ENCODE measurements at places on chromosomes 11 and 22.

DNA sequence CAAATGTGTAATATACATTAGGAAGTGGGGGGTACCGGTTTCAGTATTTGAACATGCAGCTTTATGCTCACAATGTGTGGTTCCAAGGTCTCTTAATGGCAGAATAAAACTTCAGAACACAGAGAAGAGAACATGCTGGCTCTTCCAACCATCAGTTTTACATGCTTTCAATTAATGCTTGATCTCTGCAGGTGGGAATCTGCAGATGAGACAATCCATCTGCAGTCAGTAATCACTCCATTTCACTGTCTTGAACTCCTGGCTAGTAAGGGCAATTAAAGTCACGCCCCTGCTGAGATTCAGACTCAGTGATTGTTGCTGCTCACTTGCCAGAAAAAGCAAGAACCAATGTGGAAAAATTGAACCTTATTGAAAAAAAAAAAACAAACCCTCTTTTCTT, 945.7 kb downstream of the DLG2 start:
- no peak for DNase-seq

GRCh38 chr11:19493446-19494213, 219.0 kb upstream of the NAV2 start:
- no peak for DNase-seq

DNA sequence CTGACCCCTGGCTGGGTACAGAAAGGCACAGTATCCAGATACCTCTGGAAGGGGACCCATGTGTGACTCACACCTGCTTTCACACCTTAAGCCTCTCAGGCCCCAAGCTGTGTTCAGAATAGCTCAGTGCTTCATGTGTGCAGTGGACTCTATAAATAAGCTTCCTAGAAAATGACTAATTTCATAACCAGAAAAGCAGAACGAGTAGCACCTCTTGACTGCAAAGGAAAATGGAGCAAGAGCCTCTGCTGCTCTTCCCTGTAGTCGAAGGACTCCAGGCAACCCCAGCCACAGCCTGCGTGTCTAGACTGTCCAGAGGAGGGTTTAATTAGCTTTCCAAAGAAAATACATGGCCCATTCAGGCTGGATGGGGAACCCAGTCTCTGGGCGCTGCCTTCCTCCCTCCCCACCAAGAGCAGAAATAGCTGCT, 23.1 kb downstream of the PTPN5 start:
- DNase-seq, result no peak

DNA sequence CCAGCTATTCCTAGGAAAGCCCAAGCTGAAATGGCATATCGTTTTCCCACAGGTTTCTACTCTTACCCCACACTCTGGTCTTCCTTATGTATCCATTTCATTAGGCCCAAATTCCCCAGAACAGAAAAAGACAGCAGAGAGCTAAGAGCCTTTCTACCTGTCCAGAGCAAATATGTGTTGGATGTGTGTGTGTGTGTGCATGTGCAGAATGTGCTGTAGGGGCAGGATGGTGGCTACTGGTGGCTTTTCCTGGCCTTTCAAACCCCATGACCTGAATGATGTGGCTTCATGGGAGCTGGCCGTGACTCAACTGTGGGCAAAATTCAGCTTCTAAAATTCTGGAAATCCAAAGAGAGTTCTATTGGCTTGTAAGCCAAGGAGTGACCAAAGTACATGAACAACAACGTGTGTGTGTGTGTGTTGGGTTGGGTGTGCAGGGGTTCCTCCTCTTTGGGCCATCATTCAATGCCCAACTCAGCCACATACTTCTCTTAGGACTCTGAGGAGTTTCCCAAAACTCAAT, 421.4 kb upstream of the CADM1 start:
- DNase-seq, result no peak

DNA sequence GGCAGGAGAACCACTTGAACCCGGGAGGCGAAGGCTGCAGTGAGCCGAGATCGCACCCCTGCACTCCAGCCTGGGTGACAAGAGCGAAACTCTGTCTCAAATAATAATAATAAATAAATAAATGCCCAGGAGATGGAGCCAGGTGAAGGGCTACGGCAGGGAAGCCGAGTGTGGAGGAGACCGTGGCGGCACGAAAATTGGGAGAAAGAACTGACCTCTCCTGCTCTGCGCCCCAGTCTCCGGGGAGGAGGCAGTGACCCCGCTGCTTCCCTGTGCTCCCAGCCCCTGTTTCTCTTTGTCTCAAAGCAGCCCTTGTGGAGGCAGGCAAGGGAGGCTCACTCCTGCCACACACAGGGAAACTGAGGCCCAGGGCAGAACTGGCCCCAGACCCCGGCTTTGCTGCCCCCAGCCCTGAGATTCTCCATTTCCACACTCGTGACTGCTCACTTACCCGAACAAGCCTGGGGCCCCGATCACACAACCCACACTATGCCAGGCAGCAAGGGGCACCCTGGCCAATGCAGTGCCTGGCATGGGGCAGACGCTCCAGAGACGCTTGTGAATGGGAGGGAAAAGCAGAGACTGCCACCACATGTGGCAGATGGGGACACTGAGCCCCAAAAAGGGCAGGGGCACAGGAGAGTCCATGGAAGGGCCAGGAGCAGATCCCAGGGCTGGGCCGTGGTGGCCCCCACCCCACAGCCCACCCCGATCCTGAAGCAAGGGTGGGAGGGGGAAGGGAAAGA, 80.4 kb upstream of the PRR5 start:
- no peak for DNase-seq

GRCh38 chr11:18012122-18012905, 533 bp downstream of the SERGEF start:
- DNase-seq, result peak; percentile 32

- DNase-seq, result no peak
These were observed 4.3 kb downstream of the VSIG10L2 start for GRCh38 chr11:125950178-125950490.

DNA sequence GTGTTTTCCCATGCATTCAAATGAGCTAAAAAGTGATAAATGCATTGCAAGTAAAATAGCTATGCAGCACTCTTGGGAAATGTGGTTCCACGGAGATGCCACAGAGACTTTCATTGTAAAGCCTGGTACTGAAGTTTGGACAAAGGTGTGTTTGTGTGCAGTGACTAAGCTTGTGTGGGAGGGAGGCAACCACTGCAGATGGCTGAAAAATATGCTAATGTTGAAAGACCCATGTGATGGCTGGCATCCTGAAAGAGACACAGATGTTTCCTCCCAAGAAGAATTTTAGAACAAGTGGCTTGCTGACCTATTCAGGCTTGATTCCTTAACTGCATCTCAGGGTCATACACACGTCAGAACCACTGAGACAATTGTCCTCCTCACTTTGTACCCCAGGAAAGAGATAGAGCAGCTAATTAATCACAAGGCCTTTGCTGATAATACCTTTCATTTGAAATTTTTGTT, 73.8 kb downstream of the FAM76B start:
- no peak for DNase-seq

DNA sequence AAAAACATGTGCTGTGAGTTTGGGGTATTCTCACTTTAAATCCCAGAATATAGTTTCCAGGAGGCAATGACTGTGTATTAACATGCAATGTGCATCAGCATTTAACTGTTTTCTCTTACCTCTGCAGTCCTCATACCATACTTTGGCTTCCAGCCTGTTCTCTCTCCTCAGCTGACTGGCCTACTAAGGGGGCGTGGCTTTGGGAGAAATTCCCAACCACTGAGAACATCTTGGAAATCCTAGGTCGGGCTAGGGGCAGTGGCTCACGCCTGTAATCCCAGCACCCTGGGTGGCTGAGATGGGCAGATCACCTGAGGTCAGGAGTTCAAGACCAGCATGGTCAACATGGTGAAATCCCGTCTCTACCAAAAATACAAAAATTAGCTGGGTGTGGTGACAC, 13.5 kb upstream of the ZC3H12C start:
- DNase-seq, result no peak

- no peak for DNase-seq
These were observed 81.6 kb upstream of the SEPTIN5 start for GRCh38 chr22:19632668-19633148.

DNA sequence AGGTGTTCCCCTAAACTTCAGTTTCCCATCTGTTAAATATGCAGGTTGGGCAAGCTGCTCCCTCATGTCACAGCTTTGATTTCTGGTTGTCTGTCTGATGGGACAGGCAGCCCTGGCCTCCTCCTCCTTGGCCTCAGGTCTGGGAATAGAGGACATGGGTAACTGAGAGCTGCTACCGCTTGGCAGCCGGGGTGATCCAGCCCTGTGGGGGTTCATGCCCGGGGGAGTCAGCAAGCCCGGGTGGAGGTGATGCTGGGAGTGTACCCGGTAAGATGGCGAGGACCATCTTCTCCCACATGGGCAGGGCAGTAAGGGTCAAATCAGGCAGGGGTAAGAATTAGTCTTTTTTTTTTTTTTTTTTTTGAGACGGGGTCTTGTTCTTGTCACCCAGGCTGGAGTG, 845.0 kb downstream of the TBC1D22A start:
- no peak for DNase-seq

DNA sequence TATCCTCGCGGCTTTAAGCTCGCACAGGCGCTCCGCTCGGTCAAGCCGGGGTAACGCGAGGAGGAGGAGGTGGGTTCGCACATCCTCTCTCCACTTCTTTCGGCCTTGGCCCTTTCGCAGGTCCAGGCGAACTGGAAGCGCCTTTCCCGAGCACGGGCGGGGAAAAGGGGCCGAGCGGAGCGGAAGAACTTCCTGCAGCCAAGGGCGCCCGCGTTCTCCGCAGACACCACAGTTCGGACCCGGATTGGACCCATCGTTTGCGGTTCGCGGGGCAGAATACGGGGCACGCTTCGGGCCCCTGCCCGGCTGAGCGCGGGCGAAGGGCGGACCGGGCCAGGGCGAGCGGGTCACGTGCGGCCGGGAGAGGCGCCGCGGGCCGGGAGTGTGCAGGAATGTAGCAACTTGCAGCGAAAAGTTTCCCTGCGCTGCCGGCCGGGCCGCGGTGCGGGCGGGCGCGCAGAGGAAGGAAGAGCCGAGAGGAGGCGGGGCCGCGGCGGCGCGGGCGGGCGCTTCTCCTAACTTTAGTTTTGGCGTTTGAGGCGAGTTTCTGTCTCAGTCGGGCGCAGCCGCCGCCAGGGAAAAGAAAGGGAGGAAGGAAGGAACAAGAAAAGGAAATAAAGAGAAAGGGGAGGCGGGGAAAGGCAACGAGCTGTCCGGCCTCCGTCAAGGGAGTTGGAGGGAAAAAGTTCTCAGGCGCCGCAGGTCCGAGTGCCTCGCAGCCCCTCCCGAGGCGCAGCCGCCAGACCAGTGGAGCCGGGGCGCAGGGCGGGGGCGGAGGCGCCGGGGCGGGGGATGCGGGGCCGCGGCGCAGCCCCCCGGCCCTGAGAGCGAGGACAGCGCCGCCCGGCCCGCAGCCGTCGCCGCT, at the start of gene YAP1:
Gene YAP1, plus strand, starts transcription at position 552 of the 865 bp plus-strand sequence. CDS start 402 bp downstream, outside the sequence.
- no peak for DNase-seq

- no peak for DNase-seq
These were observed 633.7 kb downstream of the TBC1D22A start for GRCh38 chr22:47396105-47396504.

- no peak for DNase-seq
These were observed 16.4 kb upstream of the ASCC2 start for GRCh38 chr22:29854432-29854831.

DNA sequence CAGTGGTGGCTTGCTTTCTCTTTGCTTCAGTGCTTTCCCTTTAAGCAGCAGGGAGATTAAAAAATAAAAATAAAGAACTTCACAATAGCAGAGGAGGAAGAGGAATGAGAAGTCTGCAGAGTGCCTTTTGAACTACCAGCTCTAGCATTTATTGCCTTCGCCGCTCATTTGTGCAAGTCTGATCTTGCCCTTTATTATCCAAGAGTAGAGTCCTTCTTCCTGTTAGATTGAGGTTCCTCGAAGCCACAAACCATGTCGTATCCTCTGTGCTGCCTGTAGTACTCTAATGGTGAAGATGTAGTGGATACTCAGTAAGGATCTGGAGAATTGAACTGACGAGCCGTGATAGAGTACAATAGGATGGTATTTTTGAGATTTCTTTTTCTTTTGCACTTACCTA, 101.2 kb upstream of the RAG2 start:
- DNase-seq, result no peak

DNA sequence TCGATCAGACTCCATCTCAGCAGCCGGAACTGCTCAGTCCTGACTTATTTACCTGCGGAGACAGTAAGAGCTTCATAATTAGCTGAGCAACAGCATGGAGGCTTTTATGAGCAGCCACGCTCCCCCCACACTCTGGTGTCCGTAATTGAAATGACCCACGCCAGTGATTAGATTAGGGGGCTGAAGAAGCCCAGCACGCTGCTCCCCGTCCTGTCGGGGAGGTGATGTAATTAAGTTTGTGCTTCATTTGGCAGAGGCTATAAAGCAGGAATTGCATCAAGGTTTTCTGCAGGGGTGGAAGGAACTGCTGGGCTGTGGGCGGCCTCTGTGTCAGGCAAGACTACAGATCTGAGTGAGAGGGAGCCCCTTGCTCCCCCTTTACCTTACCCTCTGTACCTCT, 22.8 kb upstream of the HTR3A start:
- no peak for DNase-seq

GRCh38 chr22:31556627-31557203, 60.4 kb downstream of the SFI1 start:
- no peak for DNase-seq

- DNase-seq, result peak; percentile 50
These were observed 55.7 kb downstream of the MYH9 start for GRCh38 chr22:36331912-36332622.

GRCh38 chr11:69173925-69174581, 18.3 kb downstream of the SMIM38 start:
- DNase-seq, result no peak

- DNase-seq, result peak; percentile 1
These were observed 786 bp downstream of the CAPN1 start for GRCh38 chr11:65182258-65183170.

DNA sequence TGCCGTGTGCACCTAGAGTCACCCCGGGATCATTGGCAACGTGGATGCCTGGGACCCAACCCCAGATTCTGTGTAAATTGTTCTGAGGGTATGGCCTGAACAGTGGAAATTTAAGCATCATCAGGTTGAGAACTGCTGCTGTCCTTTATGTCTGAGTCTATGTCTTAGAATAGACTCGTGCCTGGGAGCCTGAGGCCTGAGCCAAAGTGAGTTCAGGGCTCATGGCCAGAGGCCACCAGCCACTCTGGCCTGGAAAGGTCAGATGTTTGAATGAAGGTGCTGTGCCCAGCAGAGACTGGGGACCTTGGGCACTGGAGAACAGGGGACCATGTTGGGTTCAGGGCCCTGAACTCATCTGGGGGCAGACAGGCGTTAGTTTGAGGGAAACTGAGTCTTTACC, 91.1 kb downstream of the MYO18B start:
- no peak for DNase-seq

GRCh38 chr11:8822469-8822868, 88.5 kb upstream of the AKIP1 start:
- DNase-seq, result no peak

GRCh38 chr22:38564669-38565068, 5.3 kb downstream of the DMC1 start:
- no peak for DNase-seq

Measured in nucleus accumbens (tissue), 56 donors.